ENCODE measurements at places on chromosomes 7 and 10.

- peak; percentile 49 for DNase-seq
These were observed 6.1 kb downstream of the GSTO2 start for GRCh38 chr10:104274762-104275721.

DNA sequence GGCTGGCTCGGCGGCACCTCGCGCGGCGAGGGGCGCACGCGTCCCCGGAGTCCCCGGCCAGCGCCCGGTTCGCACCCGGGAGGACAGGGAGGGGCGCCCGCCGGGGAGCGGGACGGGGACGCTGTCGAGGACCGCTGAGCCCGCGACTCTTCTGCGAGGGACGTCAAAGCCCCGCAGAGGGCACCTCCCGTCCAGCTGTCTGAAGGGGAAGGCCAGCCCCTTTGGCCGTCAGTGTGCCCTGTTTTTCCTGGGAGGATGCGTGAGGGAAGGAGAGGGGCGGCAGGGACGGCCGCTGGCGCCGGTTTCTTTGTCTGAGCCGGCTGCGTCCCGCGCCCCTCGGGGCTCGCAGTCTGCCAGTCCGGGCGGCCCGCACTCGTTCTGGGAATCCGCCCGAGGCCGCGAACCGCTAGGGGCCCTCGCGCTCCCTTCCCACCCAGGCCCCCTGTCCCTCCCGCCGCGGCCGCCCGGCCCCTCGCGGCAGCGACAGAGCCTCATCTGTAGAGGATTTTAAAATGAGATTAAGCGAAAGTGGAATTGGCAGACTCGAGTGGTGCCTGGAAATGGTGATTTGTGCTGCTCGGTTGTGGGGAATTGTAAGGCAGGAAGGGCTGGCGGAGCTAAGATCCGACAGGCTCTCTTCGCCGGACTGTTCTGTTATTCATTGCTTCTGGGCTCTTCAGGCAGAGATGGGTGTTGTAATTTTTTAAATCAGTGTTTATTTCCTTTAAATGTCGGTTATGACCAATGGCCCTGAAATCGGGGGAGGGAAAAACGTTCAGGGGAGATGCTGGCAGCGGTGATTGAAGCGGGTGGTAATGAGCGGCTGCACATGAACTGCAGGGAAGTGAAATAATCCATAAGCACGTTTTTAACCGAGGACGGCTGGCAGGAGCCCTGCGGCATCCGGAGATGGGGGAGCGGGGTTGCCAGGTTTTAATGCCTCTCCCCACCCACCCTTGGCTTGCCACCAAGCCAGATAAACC lies 618 bp upstream of the RELN start:
- peak; percentile 32 for DNase-seq

DNA sequence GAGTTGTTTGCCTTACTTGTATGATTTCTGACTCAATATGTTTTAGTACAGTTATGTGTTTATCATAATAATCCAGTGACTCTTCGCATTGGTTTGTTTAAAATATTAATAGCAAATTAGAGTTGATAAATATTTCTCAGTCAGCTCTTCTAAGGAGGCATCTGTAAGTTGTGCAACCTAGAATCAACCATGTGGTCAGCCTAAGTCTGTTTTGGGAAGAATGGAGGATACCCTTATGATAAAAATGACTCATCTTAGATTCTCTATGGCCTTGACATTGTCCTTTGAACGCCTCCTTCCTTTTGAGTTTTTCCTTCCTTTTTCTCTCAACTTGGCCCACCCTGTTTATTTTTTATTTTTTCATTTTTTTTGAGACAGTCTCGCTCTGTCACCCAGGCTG lies 18.8 kb downstream of the DNAJC9 start:
- DNase-seq, result peak; percentile 68

DNA sequence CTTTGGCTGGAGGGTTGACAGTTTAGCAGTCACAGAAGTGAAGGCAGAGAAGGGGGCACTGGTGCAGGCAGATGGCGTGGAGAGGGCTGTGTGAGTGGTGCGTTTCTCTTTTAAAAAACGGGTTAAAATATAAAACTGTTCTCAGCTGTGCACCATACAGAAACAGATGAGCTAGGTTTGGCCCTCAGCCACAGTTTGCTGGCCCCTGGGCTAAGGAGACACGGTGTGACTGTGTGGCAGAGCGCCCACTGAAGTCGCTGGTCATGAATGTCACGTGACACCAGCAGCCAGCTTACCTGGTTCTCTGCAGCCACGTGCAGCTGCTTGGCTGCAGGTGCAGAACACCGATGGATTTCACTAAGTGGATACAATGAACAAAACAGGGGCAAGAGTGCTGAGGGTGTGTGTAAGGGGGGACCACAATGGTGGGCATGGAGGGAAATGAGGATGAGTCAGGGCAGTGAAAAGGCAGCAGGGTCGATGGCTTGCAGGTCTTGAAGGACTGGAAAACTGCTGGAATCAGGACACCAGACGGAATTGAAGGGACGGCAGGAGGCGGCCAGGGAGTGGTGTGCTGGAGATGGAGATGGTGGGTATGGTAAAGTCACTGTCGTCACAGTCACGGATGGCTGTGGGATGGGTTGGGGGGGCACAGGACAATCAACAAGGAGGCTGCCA lies 7.4 kb downstream of the ZNF746 start:
- DNase-seq, result no peak

- peak; percentile 27 for DNase-seq
These were observed 40.5 kb upstream of the SAMD8 start for GRCh38 chr10:75070961-75071428.

- peak; percentile 35 for DNase-seq
These were observed 157.3 kb downstream of the SND1 start for GRCh38 chr7:127809261-127809702.

DNA sequence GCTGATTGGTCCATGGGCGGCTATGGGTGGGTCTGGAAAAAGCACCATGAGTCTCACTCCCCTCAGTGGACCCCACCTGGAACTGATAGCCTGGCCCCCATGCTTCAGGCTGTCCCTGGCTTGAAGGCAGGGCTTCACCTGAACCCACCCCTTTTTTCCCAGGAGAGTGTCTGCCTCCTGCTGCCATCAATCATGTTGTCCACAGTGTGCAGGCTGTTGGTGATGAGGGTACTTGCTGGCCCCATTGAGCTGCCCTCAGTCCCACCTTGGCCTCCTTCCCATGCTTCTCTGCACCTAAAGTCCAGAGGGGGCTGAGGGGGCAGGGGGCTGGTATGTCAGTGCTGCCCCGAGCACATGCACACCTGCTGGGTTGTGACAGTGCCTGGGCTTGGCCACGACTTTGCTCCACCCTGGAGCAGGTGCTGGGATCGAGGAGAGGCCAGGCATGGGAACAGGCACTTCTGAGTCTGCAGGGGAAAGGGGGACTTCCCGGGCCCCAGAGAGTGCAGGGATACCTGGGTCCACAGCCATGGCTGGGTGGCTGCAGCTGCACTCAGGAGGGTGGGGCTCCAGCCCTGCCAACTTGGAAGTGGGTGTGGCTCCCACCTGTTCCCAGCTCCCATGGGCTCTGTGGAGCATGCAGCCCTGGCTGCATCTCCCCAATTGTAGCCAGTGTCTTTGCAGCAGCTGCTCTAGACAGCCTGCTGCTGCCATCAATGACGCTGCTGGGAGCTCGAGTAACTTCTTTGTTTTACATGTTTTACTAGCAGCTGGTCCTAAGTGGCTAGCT lies 56.9 kb downstream of the ADK start:
- DNase-seq, result no peak

DNA sequence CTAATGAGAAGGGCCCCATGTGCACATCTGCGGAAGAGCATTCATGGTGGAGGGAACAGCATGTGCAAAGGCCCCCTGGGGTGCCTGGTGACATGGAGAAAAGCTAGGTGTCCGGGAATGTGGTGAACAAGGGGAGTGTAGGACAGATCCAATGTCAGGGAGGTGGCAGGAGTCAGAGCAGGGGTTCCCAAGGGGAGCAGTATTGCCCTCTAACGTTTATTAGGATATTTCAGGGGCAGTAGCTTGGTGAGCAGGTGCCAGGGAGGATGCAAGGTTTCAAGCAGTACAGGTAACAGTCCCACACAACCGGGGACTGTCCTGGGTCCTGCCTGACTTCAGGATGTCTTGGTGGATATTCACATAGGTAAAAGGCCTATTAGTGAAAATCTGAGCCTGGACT lies 209.6 kb downstream of the EMX2 start:
- DNase-seq, result no peak

DNA sequence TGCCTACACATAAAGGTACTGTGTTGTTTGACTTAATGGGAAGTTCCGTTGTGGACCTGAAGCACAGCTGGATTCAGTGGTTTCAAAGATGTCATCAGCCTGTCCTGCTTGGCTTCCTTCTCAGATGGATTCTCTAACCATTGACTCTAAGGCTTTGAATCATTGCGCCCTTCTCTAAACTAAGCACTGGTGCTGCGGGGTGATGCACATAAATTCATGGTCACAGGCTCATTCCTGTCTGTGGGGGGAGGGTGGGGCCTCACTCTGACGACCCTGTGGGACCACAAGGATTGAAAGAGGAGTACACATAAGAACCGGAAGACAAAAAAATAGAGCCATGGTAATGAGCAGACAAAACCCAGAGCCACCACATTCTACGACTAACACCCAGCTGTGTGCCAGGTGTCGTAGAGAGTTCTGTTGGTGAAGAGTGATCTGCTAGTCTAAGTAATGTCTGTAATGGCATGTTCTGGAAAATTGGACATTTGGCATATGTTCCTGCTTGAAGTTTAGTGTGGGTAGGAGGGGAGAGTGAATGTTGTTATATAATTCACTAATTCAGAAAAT lies 97.3 kb upstream of the YAE1 start:
- DNase-seq, result no peak

DNA sequence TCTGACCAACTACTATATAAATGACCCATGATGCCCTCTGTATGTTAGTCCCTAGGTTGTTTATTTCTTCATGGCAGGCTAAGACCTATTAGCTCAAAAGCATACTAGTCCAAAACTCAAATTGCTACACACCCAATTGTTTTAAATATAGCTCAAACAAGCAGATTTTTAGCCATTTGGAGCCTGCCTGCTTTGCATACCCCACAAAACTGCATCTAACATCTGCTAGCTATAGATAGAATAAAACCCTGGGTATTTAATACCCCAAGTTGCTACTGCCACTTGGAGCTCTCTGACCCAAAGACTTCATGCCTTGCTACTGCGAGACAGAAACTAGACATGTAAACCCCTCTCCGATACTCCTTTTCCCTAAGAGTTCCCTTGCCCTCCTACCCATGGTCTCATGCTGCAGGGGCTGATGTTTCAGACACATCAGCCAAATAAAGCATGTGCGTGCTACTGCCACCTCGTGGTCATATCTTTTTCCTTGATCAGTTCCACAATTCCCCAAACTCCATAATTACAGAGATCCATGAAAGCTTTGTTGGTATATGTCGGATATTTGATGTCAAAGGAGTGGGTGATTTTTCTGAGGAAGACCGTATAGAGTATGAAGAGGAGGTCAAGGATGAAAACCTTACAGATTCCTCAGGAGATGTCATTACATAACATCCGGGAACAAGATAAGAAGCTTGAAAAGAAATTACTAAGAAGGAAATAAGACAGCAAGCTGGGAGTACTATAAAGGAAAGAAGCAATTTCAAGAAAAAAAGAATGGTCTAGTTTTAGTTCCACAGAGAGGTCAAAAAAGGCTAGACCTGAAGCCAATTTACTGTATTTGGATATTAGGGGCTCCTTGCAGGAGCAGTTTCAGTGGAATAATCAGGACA lies 386.6 kb downstream of the SH2D4B start:
- DNase-seq, result peak; percentile 57

DNA sequence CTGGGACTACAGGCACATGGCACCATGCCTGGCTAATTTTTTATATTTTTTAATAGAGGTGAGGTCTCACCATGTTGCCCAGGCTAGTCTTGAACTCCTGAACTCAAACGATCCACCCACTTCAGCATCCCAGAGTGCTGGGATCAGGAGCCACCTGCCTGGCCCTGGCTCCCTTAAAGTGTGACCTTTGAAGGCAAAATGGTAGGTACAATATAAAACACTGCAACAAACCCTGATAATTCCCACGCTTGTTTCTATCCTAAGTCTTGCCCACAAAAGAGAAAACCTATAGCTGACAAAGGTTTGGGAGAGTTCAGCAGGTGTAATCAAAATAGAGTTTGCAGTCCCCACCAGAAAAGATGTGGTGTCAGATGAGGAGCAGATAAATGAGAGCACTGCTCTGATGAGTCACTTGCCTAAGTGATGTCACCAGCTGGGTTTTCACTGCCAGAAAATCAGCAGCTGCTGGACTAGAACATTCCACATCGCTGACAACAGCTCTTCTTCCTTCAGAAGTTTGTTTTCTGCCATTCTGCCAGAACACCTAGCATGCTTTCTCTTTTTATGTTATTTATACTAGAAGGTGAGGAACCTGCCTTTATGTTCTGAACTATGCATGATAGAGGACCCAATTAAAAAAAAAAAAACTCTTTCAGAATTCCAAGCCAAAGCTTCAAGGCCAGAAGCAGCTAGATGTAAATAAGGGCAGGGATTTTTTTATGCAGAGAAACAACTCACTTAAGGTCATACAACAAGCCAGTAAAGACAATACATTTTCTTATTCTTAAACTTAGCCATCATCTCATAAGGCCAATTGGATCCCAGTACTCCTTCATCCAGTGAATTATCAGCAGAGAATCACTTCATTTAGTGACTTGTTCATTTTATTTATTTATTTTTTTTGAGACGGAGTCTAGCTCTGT lies 18.0 kb downstream of the PURB start:
- peak; percentile 87 for DNase-seq

DNA sequence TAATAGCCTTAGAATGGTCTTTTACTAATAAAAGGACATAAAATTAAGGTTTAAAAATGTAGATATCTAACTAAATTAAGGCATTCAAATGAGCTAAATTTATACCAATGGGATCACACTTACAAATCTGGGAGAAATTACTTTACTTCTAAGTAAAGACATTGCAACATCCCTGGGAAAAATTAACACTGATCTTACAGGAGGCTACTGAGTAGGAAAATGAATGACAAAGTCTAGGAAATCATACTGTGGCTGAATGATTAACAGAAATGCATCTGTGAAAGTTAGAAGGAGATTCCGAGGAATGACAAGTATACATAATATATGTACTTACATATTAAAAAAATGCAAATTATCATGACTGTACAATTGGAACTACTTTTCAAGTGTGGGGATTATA lies 38.3 kb downstream of the CACNA2D1 start:
- no peak for DNase-seq

DNA sequence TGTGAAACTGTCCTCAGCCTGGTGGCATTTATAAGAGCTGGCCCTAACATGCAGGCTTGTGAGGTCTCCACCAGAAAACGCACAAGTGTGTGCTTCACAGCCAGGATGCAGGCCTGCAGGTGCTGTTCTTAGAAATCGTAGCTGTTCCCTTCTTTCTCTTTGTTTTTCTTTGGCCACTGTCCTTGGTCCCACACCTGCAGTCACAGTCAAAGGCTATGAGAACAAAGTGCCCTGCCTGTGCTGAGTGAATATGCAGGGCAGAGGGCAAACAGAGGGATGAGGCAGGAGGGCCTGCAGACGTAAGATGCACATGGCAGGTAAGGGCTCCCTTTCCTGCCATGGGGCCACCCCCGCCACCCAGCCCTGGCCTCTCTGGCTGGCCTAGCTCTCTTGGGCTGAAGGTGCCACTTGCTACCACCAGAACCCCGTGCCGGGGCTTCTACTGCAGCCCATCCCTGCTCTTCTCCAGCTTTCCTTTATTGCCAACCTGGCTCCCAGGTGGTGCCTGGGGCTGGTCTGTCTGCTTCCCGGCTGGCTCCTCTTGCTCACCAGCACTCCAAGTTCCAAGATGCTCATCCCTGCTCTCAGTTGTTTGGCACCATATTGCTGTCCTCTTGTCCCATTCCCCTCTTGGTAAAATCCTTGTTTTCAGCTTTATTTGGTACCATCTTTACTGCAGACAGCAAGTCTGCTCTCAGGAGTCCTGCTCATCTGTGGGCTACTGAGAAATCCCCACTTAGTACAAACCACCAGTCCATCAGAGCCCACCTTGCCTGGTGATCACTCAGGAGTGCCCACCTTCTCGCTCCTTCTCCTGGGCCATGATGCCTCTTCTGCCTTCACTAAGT lies 308.1 kb upstream of the ZMIZ1 start:
- no peak for DNase-seq

- DNase-seq, result no peak
These were observed 106.5 kb upstream of the RAB11FIP2 start for GRCh38 chr10:118153287-118153686.

All from fibroblast of pulmonary artery (primary cell).